Iris pigment epithelial cell (primary cell): ENCODE measurements at places on chromosomes 1 and 21.

DNA sequence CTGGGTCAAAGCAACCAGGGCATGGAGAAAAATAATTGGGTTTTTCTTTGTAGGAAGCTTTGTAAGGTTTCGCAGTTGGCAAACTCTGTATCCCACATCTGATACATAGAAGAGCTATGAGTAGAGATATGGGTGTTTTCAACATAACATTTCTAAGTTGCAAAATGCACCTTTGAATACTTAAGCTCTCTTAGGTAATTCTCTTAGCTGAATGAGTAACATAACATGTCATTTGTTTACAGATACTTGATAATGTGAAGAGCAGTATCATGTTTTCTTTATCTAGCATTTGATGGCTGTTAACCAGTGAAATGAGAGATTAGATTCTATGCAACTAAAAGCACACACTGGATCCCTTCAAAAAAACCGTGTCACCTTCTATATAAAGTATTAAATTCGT lies 21.6 kb downstream of the RAVER2 start:
- DNase-seq = peak; percentile 66

DNA sequence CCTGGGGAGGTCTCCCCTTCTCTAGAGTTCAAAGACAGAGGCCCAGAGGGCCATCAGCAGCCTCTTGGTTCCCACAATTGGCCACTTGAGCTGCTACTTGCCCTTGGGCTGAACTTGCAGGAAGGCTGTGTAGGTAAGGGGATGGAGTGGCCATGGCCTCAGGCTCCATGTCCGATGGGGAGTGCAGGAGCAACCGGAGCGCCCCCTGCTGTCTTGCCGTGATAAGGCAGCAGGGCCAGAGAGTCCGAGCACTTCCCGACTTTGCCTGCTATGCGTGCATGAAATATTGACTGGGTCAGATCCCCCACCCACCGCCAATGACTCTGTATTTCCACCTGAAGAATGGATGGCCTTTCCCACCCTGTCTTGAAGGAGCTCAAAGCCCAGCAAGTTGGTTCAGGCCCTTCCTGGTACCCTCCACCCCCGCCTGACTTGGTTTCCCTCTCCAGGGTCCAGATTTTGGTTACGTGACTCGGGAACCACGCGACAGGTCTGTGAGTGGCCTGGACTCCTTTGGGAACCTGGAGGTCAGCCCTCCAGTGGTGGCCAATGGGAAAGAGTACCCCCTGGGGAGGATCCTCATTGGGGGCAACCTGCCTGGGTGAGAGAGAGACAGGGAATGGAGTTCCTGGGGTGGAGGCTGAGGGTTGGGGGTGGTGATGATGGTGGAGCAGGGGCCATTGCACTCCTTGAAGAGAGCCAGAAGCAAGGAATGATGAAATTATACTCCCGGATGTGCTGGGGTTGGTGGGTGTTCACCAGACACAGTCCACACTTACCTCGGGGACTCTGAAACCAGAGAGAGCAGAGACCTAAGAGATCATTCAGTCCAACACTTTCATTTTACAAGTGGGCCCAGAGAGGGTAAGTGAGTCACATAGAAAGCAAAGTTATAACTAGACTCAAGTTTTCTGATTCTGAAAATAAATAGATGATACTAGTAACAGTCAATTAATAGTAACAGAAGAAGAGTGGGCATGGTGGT lies 25.6 kb downstream of the PADI3 start:
- DNase-seq = peak; percentile 52

DNA sequence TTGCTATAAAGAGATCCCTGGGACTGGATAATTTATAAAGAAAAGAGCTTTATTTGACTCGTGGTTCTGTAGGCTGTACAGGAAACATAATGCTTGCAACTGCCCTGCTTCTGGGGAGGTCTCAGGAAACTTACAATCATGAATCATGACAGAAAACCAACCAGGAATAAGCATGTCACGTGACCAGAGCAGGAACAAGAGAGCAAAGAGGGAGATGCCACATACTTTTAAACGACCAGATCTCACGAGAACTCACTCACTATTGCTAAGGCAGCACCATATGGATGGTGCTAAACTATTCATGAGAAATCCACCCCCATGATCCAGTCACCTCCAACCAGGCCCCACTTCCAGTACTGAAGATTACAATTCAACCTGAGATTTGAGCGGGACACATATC lies 49.8 kb upstream of the RCC1 start:
- peak; percentile 89 for DNase-seq

DNA sequence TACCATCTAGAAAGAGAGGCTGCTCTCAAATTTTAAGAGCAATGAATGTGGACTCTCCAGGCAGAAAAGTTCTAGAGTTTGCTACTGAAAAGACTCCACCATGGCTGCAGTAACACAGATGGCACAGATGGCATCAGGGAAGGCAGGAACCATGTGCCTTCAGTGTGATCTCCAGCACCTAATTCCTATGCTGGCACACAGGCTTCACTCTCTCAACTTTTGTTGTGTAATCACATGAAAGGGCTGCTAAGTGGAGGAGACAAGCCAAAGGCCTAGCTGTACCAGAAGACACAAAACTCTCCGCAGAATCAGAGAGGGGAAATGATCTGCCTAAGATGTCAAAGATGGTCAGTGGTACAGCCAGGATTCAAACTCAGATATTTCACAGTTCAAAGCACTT lies 31.1 kb downstream of the ERI3 start:
- DNase-seq = no peak

GRCh38 chr1:111302374-111302773 lies 11.7 kb downstream of the CHIA start:
- no peak for DNase-seq

DNA sequence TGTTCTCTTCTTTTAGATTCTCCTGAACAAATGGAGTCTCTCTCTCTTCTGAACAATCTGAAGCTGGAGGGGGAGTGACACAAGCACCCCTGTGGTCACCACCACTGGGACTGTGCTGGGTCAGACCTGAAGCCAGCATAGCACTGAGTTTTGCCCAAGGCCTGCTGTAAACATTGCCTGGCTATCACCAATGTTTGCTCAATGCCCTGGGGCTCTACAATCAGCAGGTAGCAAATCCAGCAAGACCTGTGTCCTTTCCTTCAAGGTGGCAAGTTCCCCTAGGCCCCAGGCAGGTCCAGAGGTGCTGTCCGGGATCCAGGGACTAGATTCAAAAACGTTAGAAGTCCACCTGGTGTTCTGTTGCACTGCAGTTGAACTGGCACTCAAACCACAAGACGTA lies 282.8 kb upstream of the PROX1 start:
- DNase-seq = no peak

- DNase-seq = no peak
These were observed 16.5 kb upstream of the LCE2D start for GRCh38 chr1:152646656-152647055.

DNA sequence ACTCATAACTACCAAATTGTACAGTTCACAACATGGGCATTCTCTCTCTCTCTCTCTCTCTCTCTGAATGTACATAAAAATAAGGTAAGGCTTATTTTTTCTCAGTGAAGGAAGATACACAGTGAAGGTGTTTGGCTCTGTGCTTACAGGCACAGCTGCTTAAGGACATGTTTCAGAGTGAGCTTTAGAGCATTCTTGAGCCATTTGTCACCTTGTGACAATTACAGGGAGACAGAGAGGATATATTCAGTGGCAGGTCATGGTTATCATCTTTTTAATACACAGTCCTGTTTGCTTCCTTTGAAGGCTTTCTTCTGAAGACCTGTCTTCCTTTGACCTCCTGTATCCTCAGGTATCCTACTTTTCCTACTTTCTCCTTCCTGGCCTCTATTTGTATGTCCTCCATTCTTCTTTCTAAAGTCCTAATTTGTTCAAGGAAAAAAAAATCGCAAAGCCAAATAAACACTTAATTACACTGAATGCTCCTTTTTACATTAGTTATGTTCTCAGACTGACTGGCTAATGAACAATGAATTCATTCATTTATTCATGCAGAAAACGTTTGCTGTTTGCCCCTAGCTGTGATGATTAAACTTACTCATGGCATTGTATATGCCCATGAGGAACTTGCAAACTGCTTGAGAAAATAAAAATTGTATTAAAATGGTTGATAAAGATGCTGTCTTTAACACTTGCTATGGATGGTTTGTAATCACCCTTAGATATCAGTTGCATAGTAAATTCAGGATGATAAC lies 33.4 kb downstream of the HSD17B7 start:
- no peak for DNase-seq

DNA sequence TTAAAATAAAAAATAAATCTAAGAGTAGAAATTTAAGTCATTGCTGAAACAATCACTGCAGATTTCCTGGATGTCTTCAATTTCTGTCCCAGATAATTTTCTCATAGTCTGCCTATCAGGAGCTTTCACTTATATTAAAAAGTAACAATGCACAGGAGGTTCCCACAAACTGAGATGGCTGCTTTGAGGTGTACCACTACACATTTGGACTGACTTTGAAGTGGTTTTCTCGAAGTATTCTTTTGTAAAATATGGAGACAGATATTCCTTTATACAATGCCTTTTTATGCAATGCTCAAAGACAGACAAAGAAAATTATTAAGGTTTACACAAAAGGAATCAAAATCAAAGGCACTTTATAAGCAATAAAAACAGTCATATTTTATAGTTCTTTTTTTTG lies 24.5 kb downstream of the TOR1AIP2 start:
- no peak for DNase-seq

DNA sequence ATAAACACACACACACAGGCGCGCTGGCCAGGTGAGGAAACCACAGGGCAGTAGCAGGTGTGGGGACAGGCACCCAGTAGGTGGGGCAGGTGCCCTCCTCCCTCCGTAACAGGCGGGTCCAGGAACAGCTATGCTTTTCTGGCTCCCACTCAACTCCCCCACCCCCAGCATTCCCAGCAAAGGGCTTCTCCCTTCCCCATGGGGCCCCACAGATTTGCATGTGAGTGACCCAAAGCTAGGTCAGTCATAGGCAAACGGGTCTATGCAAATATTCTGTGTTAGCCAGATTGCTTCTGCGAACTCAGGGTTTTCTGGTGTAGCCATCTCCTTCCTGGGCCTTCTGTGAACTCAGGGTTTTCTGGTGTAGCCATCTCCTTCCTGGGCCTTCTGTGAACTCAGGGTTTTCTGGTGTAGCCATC lies 114.2 kb downstream of the SIK1 start:
- no peak for DNase-seq

DNA sequence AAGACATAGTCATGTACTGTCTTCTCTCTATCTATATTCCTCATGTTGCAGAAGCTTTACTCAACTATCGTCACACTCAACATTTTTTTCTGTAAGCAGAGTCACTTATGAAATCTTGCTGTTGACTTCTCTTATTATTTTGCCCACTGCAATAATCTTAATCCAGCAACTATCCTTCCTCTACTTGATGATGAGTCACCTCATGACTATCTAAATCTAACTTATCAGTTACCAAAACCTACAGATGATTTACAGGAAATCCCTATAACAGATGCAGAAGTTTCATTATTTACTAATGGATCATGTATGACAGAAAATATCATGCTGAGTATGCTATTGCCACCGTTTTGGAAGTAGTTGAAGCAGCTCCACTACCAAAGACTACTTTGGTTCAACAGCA lies 378.9 kb downstream of the DUSP10 start:
- DNase-seq = no peak

- DNase-seq = no peak
These were observed 3.4 kb downstream of the GDAP2 start for GRCh38 chr1:117925981-117926380.

DNA sequence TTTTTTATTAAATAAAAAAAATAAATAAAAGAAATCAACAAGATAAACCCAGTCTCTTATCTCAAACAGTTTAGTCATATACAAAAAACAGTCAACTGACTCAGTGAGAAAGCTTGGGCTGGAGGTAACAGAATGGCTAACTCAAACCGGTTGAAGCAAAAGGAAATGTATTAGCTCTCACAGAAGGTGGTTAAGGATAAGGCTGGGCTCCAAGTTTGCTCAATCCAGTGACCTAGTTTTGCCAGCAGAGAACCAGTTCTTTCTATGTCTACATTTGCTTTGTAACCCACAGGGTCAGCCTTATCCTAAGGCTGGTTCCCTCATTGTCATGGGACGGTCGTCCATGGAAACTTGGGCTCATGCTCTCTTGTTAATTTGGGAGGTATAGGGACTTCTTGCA lies 144.5 kb upstream of the L1TD1 start:
- DNase-seq = peak; percentile 18

DNA sequence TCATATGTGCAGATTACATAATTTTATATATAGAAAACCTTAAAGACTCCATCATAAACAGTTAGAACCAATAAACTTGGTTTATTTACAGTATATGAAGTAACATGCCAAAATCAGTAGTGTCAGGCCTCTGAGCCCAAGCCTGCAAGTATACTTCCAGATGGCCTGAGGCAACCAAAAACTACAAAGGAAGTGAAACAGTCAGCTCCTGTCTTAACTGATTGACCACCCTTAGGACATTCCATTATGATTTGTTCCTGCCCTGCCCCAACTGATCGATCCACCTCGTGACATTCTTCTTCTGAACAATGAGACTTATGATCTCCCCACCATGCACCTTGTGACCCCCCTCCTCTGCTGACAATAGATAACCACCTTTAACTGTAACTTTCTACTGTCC lies 630.3 kb downstream of the AMY1C start:
- no peak for DNase-seq

GRCh38 chr1:22518379-22518778 lies 44.9 kb upstream of the EPHA8 start:
- DNase-seq = no peak

GRCh38 chr1:201859424-201859823 lies 29.3 kb upstream of the SHISA4 start:
- DNase-seq = no peak

DNA sequence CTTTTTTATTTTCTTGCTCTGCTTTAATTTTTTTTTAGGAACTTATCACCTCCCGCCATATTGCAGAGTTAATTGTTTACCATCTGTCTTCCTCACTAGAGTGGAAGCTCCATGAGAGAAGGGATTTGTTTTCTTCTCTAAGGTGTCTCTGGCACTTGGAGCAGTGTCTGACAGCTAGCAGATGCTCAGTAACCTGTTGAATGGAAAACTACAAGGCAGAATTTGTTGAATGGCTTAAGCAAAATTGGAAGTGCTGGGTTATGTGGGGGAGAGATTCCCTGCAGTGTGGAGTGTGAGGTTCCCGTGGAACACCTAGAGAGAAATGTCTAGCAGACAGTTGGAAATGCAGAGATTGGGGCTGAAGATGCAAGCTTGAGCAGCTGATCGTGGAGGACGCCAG lies 59.5 kb upstream of the PARP1 start:
- no peak for DNase-seq

- no peak for DNase-seq
These were observed 59.3 kb downstream of the FH start for GRCh38 chr1:241460098-241460873.

DNA sequence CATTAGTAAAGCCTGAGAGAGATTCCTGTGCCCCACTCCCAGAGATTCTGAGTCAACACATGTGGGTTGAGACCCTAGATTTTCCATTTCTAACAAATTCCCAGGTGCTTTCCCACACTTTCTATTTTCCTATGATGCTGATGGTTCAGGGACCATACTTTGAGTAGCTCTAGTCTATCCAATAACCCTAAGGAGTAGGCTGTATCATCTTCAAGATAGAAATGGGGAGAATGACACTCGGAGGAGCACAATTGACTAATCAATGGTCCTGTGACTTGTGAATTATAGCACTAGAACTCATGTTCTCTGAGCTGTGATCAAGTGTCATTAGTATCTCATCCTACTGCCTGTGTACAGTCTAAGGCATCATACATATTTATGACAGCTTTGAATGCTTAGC lies 232.9 kb upstream of the B3GALT2 start:
- DNase-seq = no peak

GRCh38 chr1:151715726-151716404 lies 738 bp downstream of the CELF3 start:
- DNase-seq = no peak

- peak; percentile 85 for DNase-seq
These were observed at the start of gene GBP3 for GRCh38 chr1:89022167-89022959. Gene GBP3 (minus strand): TSS chr1:89022866. CDS start chr1:89020721, 2,145 bp downstream.
